ENCODE measurements at places on chromosomes 4 and X.

DNA sequence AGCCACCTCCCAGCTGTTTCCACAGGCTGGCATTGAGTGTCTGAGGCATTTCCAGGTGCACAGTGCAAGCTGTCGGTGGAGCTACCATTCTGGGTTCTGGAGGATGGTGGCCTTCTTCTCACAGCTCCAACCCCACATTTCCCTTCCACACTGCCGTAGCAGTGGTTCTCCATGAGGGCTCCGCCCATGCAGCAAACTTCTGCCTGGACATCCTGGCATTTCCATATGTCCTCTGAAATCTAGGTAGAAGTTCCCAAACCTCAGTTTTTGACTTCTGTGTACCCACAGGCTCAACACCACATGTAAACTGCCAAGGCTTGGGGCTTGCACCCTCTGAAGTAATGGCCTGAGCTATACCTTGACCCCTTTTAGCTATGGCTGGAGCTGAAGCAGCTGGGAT is 10.3 kb upstream of the FRMPD4 start:
- no peak for DNase-seq

DNA sequence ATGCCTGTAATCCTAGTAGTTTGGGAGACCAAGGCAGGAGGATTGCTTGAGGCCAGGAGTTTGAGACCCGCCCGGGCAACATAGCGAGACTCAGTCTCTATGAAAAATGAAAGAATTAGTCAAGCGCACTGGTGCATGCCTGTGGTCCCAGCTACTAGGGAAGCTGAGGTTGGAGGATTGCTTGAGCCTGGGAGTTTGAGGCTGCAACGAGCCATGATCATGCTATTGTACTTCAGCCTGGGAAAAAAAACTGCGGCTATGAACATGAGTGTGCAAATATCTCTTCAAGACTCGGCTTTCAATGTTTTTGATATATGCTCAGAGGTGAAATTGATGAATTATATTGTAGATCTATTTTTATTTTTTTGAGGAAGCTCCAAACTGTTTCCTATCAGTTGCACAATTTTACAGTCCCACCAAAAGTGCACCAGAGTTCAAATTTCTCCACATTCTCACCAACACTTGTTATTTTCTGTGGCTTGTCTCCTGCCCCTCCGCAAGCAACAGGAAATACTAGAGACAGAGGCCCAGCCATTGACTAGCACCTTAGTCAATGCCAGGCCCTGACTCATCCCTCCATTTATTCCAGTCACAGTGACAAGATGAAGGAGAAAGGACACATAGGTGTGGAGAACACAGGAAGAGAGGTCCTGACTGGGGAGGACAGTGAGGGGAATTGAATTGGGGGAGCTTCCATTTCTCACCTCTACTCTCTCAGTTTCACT is 33.1 kb upstream of the ZNF41 start:
- DNase-seq, result no peak

DNA sequence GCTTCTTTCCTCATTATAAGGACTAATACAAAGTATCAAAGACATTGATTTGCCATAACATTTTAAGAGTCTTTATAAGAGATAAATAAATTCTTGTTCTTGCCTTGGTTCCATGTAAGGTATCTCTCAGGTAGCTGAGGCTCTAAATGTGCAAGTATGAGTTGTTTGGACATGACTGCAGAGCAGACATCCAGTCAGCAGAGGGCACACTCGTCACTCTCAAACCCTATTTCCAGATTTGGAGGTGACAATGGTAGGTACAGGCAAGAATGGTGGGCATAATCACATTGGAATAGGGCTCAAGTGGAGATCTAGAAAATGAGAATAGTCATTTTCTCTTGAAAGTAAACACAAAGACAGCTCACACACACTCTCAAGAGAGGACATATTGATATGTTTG is 133.3 kb upstream of the ZIC3 start:
- DNase-seq, result no peak

DNA sequence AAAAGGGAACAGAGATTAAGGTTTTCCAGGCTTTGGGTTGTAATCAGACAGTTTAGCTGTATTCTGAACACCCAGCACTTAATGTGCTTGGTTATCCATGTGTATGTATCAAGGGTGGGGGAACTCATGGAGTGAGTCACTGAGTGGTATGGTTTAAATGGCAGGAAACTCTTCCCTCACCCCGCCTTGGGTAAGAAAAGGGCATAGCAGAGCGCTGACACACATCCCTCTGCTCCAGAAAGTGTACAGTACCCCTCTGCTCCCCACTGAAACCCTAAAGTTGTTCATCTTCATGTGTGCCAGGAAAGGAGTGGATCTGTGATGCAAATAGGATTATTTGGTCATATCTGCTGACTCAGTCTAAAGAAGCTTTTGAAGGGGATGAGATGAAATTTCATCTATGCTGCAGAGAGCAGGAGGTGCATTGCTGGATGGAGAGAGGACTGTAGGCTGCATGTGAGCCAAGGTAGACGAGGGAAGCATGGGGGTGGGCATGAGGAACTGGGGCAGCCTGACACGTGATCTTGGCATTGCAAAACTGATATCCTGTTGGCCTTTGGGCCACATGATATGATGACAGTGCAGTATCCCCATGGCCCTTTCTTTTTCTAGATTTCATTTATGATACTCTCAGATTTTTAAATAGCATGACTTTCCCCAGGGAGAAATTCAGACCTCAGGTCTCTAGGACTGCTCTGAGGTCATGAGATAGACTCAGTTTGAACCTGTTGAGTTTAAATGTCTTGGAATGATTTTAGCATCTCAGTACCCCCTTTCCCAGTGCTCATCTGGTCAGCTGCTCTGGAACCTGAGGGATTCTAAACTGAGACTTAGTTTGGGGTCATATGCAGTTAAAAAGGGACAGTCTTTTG is 84.8 kb downstream of the TMEM164 start:
- DNase-seq, result no peak

DNA sequence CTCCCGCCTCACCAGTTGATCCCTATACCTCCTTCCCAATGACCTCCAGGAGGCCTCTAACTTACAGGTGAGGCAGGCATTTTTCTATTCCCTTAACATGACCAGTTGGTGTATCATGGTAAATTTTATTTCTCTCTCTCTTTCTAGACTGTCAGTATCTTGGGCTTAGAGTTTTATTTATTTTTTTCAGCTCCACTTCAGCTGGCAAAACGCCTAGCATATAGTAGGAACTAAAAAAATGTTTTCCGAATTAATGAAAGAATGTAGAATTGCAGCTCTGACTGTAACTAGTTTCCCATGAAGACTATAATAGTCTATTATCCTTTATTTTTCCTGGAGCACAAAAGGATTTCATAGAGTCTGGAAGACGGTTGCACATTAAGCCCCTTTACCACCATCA is 84.8 kb downstream of the PDE5A start:
- DNase-seq, result no peak

GRCh38 chrX:122868631-122869030 is 315.4 kb upstream of the GRIA3 start:
- no peak for DNase-seq

DNA sequence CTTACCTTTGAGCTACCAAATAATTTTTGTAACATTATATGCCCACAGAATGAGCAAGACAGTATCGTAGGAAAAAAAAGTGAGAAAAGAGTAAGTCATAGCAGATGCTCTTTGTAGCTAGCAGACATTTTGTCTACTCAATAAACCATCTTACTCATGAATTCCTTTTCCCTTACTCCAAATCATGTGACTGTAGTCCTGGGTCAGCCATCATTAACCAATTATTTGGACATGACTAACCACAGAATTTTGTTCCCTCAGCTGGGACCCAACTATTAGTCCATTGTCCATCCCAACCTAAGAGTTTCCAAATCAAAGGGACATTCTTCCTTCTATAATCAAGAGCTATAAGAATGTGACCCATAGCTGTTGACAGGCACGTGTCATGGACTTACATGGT is 11.4 kb downstream of the UBE2D3 start:
- DNase-seq, result no peak

- DNase-seq, result no peak
These were observed 874.0 kb upstream of the AGA start for GRCh38 chr4:178316211-178316610.

Measured in T-helper 9 cell (primary cell).